Astrocyte (in vitro differentiated cells and primary cell): ENCODE measurements at places on chromosomes 11 and 22. TPM values are rescaled to one million over a fixed set of nuclear protein-coding genes. Genes with fewer than 3 reads are reported as not detected.

DNA sequence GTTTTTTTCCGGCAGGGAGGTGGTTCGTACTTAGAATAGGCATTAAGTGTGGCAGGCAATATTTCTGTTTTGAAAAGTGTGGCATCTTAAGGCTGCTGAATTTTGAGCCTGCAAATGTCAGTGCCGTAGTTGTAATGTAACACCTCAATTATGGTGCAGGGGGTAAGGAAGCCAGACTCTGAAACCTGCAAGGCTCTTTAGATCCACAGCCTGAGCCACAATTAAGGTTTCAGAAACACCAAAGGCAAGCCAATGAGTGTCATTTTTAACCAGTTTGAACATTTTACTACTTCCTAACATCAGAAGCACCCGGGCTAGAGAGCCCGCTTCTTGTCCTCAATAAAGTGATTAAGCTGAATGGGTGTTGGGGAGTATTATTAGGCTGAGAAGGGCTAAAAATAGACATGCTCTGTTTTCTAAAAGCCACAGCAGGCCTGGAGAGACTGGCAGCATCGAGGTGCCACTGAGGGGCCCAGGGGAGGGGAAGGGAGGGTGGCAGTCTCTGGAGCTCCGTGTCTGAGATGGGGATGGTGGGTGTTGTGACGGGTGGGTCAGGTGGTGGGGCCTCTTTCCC lies 113.4 kb downstream of the ZBTB16 start:
- no peaks in the 10 kb centered on the region for H3K4me1 ChIP-seq
- H3K27ac ChIP-seq = no peak overlapping the region
- no peak for DNase-seq
- H3K36me3 ChIP-seq = no peaks in the 10 kb centered on the region

DNA sequence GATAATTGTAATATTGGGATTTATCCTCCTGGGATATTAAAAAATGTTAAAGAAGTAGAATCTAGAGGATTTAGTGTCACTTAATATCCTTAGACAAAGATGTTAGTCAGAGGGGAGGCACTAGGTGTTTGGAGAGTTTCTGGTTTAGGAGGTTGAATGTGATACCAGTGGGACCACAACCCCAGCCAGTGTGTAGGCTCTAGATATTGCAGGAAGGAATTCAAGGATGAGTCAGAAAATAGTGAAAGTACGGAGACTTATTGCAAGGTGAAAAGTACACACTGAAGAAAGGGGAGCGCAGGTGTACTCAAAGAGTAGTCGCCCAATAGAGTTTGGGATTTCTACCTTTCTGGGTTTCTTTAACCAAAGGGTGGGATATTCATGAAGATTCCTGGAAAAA lies 5.7 kb upstream of the TMEM41B start:
- H3K27ac ChIP-seq = no peak overlapping the region
- DNase-seq = no peak
- peaks cover 3% of the 10 kb centered on the region for H3K4me1 ChIP-seq
- H3K27me3 ChIP-seq = no peaks in the 10 kb centered on the region
- no peaks in the 10 kb centered on the region for H3K36me3 ChIP-seq

DNA sequence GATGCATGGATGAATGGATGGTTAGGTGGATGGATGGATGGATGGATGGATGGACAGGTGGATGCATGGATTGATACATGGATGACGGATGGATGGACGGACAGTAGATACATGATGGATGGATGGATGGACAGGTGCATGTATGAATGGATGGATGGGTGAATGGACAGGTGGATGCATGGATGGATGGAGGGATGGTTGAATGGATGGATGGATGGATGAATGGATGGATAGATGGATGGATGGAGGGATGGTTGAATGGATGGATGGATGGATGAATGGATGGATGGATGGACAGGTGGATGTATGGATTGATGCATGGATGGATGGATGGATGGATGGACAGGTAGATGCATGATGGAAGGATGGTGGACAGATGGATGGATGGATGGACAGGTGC lies 51.7 kb downstream of the MACROD1 start:
- no peak overlapping the region for H3K4me3 ChIP-seq
- no peaks in the 10 kb centered on the region for H3K4me1 ChIP-seq
- no peak for DNase-seq
- peaks cover 20% of the 10 kb centered on the region for H3K27me3 ChIP-seq
- H3K36me3 ChIP-seq = no peaks in the 10 kb centered on the region

GRCh38 chr11:47184711-47185304 lies 1.4 kb downstream of the PACSIN3 start:
- H3K4me3 ChIP-seq = peak overlapping the region; percentile 66
- H3K27ac ChIP-seq = no peak overlapping the region
- H3K4me1 ChIP-seq = peaks cover 35% of the 10 kb centered on the region
- peaks cover 1% of the 10 kb centered on the region for H3K36me3 ChIP-seq

DNA sequence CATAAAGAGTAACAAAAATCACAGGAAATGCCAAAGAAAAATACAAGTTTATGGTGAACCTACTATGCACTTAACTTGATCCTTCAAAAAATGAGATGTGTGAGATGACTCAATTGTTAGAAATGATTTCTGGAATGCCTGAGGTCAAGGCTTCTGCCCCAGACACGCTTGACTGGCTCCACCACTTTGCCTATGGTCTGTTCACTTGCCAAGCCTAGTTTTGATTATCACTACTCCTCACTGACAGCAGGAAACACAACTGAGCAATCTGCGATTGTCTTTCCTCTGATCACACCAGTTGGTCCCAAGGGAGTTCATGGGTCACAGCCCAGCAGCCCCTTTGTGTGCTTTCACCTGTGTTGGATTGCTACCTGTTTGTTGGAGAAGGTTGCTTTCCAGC lies 20.6 kb upstream of the PRDM10 start:
- H3K27me3 ChIP-seq = no peaks in the 10 kb centered on the region
- DNase-seq = peak; percentile 71
- H3K27ac ChIP-seq = no peak overlapping the region
- H3K36me3 ChIP-seq = no peaks in the 10 kb centered on the region

DNA sequence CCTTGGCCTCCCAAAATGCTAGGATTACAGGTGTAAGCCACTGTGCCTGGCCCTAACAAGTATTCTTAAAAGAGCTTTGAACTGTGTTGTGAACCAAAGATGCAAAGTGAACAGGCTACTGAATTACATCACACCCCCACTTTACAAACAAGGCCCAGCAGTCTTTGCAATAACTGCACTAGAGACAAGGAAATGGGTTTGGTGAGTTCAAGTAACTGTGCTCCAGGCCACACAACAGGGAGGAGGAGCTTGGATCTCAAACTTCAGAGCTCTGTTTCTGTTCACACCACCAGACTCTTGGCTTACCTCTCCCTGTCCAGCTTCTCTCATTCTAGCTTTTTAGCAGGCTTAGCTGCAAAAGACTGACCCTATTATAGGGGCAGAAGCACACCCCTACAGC lies 30.4 kb upstream of the RASL10A start:
- H3K4me3 ChIP-seq = no peak overlapping the region
- DNase-seq = no peak
- peaks cover 28% of the 10 kb centered on the region for H3K36me3 ChIP-seq
- H3K4me1 ChIP-seq = peaks cover 21% of the 10 kb centered on the region

The OR52N4 gene
- not detected in 2 replicates for total RNA-seq
